Karpas-422 (cell line): ENCODE measurements at places on chromosomes 4 and X. TPM values are rescaled to one million over a fixed set of nuclear protein-coding genes. Genes with fewer than 3 reads are reported as not detected.

- no peak for DNase-seq
These were observed 322.5 kb upstream of the GATB start for GRCh38 chr4:152083338-152083737.

PRSS48 gene
- total RNA-seq: not detected in 2 replicates

GRCh38 chr4:7059662-7060061 is 8.2 kb downstream of the GRPEL1 start:
- DNase-seq: no peak

DNA sequence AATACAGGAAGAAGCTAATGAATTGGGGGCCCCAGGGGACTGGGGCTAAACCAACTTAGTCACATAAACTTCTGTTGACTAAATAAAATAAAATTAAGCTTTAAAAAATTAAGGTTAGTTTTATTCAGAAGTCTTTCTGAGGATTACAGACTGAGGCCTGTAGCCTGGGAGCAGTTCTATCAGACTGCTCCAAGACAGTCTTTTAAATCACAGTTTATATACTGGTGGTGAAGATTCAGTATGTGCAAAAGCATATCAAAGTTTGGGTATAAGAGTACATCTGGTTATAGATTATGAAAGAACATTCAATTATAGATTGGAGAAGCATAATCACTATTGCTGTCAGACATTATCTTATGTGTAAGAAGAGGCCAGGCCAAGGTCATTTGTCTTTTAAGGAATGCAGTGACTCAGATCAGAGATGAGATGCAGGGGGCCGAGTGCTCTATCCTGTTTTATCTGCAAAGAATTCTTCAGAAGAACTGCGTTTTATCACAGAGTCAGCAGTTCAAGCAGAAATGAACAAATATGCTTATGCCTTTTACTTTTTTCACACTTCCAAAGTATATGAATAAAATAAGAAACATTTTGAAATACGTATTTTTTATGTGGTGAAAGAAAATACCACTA is 109.4 kb downstream of the PDHA2 start:
- DNase-seq: no peak

- DNase-seq: no peak
These were observed 47.3 kb upstream of the STK26 start for GRCh38 chrX:131975851-131976250.

- no peak for DNase-seq
These were observed 26.0 kb upstream of the GLRA3 start for GRCh38 chr4:174855050-174855449.

- DNase-seq: no peak
These were observed 11.3 kb upstream of the SLC2A9 start for GRCh38 chr4:10032625-10033024.

GRCh38 chr4:108166038-108166437 is 2.7 kb downstream of the LEF1 start:
- no peak for DNase-seq
